ENCODE measurements at places on chromosomes 11 and 22.

DNA sequence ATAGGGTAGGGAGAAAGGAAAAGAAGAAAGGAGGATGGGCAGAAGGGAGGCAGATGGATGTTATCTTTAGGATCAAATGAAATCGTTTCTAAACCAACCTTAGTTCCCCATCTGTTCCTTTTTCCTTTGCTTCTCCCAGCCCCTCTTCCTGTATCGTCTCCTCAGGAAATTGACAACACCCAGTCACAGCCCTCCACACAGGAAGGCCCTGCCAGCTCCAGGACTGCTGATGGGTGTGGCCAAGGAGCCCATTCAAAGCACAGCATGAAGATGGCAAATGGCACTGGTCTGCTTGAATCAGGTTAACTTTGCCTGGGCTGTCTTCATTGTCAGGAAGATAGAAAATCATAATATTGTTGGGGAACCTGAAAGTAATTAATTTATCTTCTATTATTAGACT lies 164.8 kb downstream of the C11orf87 start:
- DNase-seq = no peak

GRCh38 chr11:95363708-95364107 lies 132.7 kb upstream of the SESN3 start:
- DNase-seq = no peak

- no peak for DNase-seq
These were observed 18.3 kb downstream of the DNAL4 start for GRCh38 chr22:38775656-38776055.

- no peak for DNase-seq
These were observed 94.2 kb upstream of the CADM1 start for GRCh38 chr11:115598257-115598901.

DNA sequence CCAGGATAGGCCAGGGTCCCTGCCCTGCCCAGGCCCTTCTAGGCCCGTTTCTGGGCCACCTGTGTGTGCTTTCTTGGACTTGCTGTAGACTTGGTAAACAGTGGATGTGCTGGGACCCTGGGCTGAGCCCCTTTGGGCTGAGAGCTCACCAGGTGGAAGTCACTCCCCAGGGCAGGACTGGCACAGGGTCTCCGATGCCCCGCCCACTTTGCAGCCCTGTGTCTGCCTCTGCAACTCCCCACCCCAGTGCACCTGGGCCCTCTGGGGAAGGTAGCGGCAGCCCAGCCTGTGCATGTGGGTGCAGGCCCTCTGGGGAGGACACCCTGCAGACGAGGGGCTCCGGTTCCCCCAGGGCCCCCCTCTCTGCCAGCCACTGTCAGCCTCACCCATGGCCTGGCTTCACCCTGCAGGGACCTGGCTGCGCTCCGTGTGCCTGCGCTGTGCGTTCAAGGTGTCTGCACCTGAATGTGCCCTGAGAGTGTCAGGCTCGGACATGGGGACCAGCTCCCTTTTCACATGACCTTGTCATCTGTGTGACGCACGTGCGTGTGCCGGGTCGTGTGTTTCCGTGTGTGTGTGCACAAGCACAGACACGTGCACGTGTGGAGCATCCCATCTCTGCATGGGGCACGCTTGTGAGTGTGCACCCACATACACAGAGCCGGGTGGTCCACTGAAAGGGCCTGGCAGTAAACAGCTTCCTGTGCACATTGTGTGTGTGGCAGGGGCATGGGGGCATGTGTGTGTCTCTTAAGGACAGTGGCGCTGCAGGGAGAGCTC lies 118.5 kb downstream of the KCNQ1OT1 start:
- DNase-seq = no peak

DNA sequence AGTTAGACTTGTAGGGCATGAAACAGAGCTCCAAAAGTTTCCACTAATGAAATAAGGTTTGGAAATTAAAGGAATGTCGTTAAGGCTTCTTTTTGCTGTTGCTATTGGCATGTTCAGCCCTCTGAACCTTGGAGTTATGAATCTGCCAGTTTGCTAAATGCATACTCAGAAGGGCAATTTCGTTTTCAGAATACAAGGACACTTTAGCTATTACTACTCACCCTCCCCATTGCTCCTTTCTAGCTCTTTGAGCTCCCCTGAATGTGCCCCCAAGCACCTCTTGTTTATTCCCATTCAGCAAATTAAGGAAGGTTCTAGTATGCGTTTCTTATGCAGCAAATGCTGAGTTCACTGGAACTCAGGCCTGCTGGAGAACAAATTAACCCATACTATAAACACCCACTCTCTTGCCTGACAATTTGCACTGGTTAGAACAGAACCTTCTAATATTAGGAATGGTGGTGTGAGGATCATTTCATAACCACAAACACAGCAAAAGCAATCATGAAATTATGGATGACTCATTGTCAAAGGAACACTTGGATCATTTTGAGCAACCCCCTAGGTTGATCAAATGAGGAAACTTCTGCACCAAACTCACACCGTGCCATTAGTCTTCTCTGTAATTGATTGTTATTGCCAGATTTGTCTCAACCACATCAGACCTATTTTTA lies 26.2 kb upstream of the LIN7C start:
- no peak for DNase-seq

- no peak for DNase-seq
These were observed 33.7 kb downstream of the RNF121 start for GRCh38 chr11:71962428-71963038.

GRCh38 chr11:44875037-44875436 lies 75.6 kb downstream of the TP53I11 start:
- DNase-seq = no peak

- no peak for DNase-seq
These were observed 116.9 kb upstream of the LDLRAD3 start for GRCh38 chr11:35826949-35827348.

DNA sequence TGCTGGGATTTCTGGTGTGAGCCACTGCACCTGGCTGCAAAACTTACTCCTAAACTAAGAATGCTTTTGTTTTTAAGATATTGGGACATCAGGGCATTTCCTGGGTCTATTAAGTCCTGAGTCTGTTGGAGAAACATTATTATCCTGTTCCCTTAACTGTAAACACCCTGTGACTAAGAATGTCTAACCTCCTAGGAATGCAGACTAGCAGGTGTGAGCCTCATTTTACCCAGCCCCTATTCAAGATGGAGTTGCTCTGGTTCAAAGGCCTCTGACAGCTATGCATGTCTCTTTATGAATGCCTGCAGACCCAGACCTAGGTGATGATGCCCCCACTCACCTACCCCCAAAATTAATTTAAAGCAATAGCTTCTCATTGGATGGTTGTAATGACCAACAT lies 46.2 kb downstream of the DEPDC5 start:
- no peak for DNase-seq

DNA sequence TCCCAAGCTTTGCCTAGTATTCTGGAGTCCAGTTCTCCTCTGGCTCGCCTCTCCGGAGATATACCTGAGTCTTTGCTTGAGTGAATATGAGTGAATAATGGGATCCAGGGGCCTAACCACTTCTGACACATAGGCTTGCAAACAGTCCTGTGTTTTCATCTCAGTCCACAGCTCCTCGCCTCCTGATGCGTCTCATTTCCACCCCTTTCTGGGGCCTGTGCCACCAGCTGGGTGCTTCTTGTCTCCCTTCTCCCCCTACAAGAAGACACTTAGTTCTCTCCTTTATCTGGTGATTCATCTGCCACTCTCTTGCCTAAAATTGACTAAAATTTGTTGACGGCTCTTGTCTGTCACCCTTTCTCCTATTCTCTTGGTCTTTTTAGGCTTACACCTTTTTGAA lies 44.6 kb downstream of the SFI1 start:
- no peak for DNase-seq

- DNase-seq = no peak
These were observed 14.1 kb downstream of the WT1 start for GRCh38 chr11:32420937-32421901.

DNA sequence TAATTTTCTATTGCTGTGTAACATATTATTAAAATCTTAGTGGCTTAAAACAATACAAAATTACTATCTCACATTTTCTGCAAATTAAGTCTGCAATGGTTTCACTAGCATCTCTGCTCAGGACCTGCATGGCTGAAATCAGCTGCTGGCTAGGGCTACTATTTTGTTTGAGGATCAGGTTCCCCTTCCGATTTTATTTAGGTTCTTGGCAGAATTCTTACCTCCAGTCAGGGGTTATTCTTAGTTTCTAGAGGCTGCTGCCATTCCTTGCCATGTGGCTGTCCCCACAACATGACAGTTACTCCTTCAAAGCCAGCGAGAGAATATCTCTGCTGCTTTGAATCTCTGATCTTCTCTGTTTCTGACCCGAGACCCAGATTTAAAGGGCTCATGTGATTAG lies 424.5 kb upstream of the ANO5 start:
- DNase-seq = no peak

GRCh38 chr11:45322891-45323600 lies 36.9 kb upstream of the SYT13 start:
- no peak for DNase-seq

DNA sequence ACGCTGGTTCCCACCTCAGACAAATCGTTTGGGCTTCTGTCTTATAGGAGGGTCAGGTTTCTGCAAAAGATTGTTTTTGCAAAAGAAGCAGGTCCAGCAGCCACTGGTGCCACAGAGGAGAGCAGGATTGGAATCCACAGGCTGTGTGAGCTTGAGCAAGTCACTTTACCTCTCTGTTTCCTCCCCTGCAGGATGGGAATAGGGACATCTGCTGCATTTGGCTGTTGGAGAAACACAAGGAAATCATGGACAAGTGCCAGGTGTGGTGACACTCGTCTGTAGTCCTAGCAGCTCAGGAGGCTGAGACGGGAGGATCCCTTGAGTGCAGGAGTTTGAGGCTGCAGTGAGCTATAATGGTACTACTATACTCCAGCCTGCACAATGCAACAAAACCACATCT lies 422.6 kb downstream of the MN1 start:
- DNase-seq = no peak

- DNase-seq = no peak
These were observed 53.8 kb upstream of the PRR5 start for GRCh38 chr22:44648085-44648820.

DNA sequence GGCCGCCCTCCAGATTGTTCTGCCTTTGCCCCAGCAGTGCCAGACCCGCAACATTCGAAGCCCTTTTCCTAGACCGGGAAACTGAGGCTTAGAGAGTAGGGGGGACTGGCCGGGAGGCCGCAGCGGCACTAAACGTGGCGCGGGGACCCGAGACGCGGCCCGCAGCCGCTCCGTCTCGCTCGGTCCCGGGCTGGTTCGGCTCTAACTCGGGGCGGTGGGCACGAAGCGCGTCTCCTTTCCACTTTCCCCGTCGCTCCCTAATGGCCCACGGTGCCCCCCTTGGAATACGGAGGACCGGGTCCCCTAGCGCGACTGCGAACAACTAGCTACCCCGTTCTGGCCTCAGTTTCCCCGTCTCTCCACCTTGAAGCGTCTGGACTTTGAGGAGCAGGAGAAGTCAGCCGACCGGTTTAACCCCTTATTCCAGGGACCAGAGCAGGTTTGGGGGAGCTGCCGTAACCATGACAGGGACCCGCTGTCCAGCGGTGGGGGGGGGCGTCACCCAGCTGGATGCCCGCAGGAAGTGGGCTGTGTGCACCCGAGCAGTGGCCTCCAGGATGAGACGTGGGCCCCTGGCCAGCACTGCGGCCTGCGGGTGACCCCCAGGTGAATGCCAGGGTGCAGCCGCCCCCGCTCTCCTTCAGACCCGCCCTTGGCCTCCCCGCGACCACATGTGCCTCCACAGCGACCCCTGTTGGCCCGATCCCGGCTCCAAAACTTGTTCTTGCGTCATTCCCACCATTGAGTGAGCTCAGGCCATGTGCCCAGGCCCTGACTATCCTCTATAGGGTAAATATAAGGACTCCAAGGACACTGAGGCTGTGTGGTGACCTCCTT lies 1.1 kb downstream of the CDC42EP1 start:
- DNase-seq = no peak

GRCh38 chr22:21932347-21932746 lies 20.3 kb downstream of the PPM1F start:
- DNase-seq = no peak

- DNase-seq = peak; percentile 57
These were observed 10.7 kb upstream of the ACCSL start for GRCh38 chr11:44036811-44037657.

Measured in smooth muscle cell of the brain vasculature (primary cell).